IgD-negative memory B cell (primary cell): ENCODE measurements at places on chromosomes 7 and 10. TPM values are rescaled to one million over a fixed set of nuclear protein-coding genes. Genes with fewer than 3 reads are reported as not detected.

TMEM273 gene
- polyA plus RNA-seq, result 137 TPM

TMEM139 gene
- not detected for polyA plus RNA-seq

OR13A1 gene
- polyA plus RNA-seq, result 0.55 TPM

SLC13A1 gene
- not detected for polyA plus RNA-seq

PRPS1L1 gene
- not detected for polyA plus RNA-seq

SLC18A3 gene
- polyA plus RNA-seq, result not detected

ITGB8 gene
- not detected for polyA plus RNA-seq

CHN2 gene
- 3.0 TPM for polyA plus RNA-seq

CPED1 gene
- 3.8 TPM for polyA plus RNA-seq

CTAGE6 gene
- polyA plus RNA-seq, result not detected

IGF2BP3 gene
- 5.4 TPM for polyA plus RNA-seq

AGMO gene
- polyA plus RNA-seq, result not detected

CH25H gene
- polyA plus RNA-seq, result not detected

CAMK1D gene
- 41.4 TPM for polyA plus RNA-seq

TMEM213 gene
- polyA plus RNA-seq, result not detected

UNCX gene
- polyA plus RNA-seq, result not detected

ARHGEF5 gene
- polyA plus RNA-seq, result 1.4 TPM

LBX1 gene
- not detected for polyA plus RNA-seq

C10orf105 gene
- not detected for polyA plus RNA-seq
